ENCODE measurements at places on chromosomes 6 and 20. TPM values are rescaled to one million over a fixed set of nuclear protein-coding genes. Genes with fewer than 3 reads are reported as not detected.

ANKRD66 gene
- total RNA-seq: not detected

DZANK1 gene
- 0.64 TPM for total RNA-seq

COMMD7 gene
- total RNA-seq: 18.9 TPM

TRIM31 gene
- not detected for total RNA-seq

LZTS3 gene
- 20.0 TPM for total RNA-seq

ACTL10 gene
- 1.6 TPM for total RNA-seq

FGD2 gene
- under 0.01 TPM for total RNA-seq

HDGFL1 gene
- total RNA-seq: not detected

FAM210B gene
- total RNA-seq: 9.3 TPM

CTSA gene
- 16.8 TPM for total RNA-seq

IL17A gene
- total RNA-seq: not detected

PRPH2 gene
- total RNA-seq: under 0.01 TPM

GNMT gene
- total RNA-seq: not detected

SLC17A3 gene
- total RNA-seq: not detected

LINC00237 gene
- total RNA-seq: not detected

ETV7 gene
- not detected for total RNA-seq

CEP85L gene
- total RNA-seq: 7.1 TPM

RBPJL gene
- not detected for total RNA-seq

GHRH gene
- total RNA-seq: not detected

GTPBP2 gene
- 176 TPM for total RNA-seq

GFOD1 gene
- total RNA-seq: 16.3 TPM

HLA-DPA1 gene
- 1.1 TPM for total RNA-seq

GPX5 gene
- not detected for total RNA-seq

PNLDC1 gene
- total RNA-seq: 0.26 TPM

WASF1 gene
- total RNA-seq: 5.4 TPM

LAMA2 gene
- total RNA-seq: under 0.01 TPM

PRDM13 gene
- not detected for total RNA-seq

PTK6 gene
- total RNA-seq: 107 TPM

PRSS16 gene
- 15.1 TPM for total RNA-seq

C6orf163 gene
- 1.6 TPM for total RNA-seq

DOP1A gene
- 35.2 TPM for total RNA-seq

SALL4 gene
- 0.26 TPM for total RNA-seq

KAT14 gene
- total RNA-seq: 11.6 TPM

BANF2 gene
- total RNA-seq: not detected

ISM1 gene
- not detected for total RNA-seq

TINAG gene
- not detected for total RNA-seq

SYNDIG1 gene
- not detected for total RNA-seq
